ENCODE measurements at places on chromosomes 3 and 15.

DNA sequence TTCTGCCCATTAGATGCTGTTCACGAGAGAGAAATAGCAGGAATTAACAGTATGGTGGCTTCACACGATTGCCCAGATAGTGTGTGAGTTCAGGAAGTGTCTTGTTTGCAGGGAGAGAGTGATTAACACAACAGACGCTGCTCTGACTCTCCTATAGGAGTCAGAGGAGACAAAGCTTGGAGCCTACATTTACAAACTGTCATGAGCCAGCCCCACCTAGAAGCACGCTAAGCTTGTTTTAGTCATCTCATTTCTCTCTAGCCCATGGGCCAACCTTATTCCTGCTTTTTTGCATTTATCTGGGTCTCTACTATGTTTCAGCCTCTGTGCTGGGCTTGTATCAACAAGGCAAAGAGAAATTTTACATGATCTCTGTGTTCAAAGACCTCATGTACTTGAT is 128.3 kb upstream of the BFSP2 start:
- no peak for DNase-seq

GRCh38 chr15:41215708-41216107 is 14.8 kb downstream of the EXD1 start:
- DNase-seq: no peak

GRCh38 chr3:132255041-132255745 is 62.0 kb upstream of the ACP3 start:
- DNase-seq: no peak

DNA sequence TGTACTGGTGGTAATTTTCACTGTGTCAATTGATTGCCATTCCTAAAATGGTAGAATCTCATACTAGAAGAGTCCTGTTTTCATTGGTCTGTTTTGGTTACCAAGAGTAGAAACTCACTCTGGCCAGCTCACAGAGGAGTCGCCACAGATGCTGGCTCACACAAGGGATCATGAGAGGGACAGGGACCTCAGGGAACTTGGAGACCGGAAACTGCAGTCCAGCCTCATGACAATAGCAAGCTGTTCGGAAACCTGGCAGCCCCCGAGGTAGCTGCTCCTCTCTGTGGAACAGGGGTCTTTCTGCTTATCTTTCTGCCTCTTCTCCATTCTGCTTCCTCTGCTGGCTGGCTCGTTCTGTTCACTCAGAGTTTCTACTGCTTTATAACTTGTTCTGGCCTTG is 192.9 kb downstream of the PLCL2 start:
- DNase-seq: no peak

GRCh38 chr3:156681002-156681401 is 6.6 kb downstream of the TIPARP start:
- no peak for DNase-seq

GRCh38 chr3:31247850-31248562 is 284.7 kb upstream of the STT3B start:
- DNase-seq: no peak

DNA sequence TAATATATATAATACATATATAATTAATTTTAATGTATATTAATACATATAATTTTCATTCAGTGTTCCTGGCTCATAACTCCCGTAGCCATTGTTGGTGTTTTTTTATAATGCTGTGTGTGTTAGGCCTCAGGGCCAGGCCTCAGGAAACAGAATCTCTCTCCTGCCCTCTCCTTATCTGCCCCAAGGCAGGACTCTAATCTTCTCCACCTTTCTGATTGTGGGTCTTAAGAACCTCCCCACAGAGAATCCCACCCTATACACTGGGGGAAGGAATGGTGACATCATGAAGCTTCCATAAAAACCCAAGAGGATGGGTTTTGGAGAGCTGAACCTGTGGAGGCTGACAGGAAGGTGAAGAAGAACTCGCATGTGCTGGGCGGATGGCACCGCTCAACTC is 4.0 kb upstream of the FMN1 start:
- no peak for DNase-seq

- DNase-seq: no peak
Measured at GRCh38 chr15:40951764-40952163, 1.5 kb upstream of the CHAC1 start.

DNA sequence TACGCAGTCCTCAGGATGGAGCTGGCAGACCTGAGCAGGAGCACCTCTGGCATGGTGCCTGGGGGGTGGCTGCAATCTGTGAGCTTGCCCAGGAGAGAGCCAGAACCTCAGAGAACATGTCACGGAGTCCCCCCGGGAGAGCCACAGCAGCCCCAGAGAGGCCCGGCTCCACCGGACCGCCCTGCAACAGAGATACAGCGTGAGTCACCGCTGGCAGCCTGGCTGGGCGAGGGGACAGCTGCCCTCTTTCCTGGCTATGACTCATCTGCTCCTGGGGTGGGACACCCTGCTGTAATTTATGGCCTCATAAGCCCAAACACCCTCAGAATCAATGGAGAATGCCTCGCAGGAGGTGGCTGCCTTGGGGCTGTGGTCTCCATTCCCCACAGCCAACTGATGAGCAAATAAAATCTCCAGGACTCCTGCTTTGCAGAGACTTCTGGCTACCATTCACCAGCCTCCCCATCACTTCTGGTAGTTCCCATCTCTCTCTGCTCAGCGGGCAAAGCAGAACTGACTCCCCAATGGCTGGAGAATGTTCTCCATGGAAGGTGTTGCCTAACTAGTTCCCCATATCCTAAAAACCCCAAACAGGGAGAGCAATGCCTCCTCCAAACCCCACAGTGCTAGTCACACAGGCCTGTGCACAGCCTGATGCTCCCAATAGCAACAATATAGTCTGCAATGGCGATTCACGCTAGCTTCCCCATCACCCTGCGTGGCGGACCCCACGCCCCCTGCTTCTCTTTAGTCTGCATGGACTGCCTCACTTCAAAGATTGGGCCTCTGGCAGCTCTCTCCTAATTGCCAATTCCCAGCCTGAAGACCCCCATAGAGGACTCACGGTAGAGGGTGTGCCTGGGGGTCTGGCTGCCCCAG is 21.6 kb downstream of the ACSBG1 start:
- no peak for DNase-seq

DNA sequence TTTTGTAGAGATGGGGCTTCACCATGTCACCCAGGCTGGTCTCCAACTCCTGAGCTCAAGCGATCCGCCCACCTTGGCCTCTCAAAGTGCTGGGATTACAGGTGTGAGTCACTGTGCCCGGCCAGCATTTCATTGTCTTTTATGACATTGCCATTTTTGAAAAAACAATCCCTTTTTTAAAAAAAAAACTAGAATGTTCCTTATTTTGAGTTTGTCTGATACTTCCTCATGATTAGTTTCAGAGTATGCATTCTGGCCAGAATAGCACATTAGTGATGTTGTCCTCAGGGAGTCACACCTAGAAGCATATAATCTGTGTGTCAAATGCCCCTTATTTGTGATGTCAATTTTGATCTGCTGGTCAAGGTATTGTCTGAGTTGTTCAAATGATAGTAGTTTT is 21.2 kb upstream of the NMD3 start:
- DNase-seq: no peak

GRCh38 chr3:110697961-110698360 is 373.7 kb upstream of the NECTIN3 start:
- DNase-seq: no peak

GRCh38 chr3:27699067-27699466 is 23.1 kb downstream of the EOMES start:
- DNase-seq: no peak

- no peak for DNase-seq
Measured at GRCh38 chr3:21484828-21485144, 266.2 kb downstream of the ZNF385D start.

- no peak for DNase-seq
Measured at GRCh38 chr3:56125358-56126005, 342.8 kb downstream of the ERC2 start.

GRCh38 chr3:158273656-158274055 is 163.8 kb downstream of the RSRC1 start:
- no peak for DNase-seq

GRCh38 chr3:55649554-55649953 is 162.4 kb upstream of the WNT5A start:
- no peak for DNase-seq

- DNase-seq: no peak
Measured at GRCh38 chr3:82676356-82677026, 915.0 kb upstream of the GBE1 start.

DNA sequence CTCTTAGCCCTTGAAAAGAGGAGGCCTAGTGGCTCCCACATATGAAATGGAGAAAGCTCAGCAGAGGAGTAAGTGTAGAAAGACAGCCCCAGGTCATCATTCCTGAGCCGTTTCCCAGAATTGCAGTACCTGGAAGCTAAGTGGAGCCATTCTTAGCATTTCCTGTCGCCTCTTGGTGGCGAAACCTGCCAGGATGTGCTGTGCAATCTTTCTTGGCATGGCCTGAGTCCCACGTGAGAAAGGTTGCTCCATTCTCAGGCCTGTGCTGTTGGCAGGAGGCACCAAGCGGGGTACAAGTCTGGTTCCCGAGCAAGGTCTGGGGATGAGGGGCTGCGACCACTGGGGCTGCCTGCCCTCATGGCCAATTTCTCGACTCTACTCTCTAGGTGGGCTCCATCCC is 207.2 kb upstream of the TPM1 start:
- no peak for DNase-seq

- DNase-seq: no peak
Measured at GRCh38 chr3:37308247-37308646, 133.9 kb upstream of the LRRFIP2 start.

- DNase-seq: no peak
Measured at GRCh38 chr3:10950476-10951294, 41.9 kb upstream of the SLC6A1 start.

DNA sequence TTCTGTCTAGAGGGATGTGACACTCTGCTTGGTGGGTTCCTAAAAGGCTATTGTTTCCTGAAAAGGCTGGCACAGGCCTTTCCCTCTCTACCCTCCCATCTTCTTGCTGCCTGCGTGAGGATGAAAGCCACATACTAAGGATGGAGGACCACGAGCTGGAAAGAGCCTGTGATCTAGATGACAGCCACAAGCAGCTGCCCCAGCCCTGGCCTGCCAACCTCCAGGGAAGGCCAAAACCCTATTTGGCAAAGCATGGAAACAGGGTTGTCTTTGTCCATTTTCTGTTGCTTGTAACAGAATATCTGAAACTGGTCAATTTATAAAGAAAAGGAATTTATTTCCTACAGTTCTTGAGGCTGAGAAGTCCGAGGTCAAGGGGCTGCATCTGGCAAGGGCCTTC is 144.5 kb downstream of the FBLN2 start:
- DNase-seq: no peak

- DNase-seq: no peak
Measured at GRCh38 chr15:66774001-66774814, 72.2 kb downstream of the SMAD6 start.

GRCh38 chr3:40332684-40333083 is 23.2 kb downstream of the EIF1B start:
- DNase-seq: no peak

GRCh38 chr3:44862226-44862637 is 520 bp downstream of the TMEM42 start:
- no peak for DNase-seq

DNA sequence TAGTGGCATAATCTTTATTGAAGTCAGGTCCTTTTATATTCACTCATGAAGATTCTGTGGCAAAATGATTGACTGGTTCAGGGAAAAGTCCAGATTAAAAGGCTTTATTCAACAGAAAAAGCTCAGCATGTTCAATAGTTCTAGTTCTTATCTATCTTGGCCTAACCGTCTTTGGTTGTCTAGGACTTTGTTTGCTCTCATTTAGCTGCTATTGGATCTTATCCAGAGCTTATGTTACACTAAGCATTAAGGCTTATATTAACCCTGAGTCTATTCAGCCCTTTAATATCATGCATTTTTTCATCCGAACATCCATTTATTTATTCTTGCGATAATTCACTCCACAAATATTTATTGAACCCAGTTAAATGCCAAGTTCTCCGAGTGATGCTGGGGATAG is 601.0 kb upstream of the SGO1 start:
- no peak for DNase-seq

DNA sequence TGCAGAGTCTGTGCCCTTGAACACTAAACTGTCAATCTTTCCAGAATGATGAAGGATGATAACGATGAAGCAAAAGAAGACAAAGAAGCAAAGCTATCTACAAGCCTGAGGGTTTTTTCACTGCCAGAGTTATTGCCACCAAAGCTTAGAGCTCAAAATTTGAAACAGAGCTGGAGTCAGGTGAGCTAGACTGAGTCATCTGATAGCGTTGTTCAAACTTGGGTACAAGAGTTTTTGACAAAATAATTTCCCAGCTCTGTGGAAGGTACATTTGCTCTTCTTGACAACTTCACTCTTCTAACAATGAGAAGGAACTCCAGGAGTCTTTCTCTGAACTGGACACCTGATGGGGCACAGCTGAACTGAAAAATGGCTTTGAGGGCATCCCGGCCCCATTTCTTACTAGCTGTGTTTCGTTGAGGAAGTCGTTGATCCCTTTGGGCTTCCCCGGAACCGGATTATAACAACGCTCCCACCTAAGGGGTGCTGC is 715 bp downstream of the MCCC1 start:
- DNase-seq: no peak

DNA sequence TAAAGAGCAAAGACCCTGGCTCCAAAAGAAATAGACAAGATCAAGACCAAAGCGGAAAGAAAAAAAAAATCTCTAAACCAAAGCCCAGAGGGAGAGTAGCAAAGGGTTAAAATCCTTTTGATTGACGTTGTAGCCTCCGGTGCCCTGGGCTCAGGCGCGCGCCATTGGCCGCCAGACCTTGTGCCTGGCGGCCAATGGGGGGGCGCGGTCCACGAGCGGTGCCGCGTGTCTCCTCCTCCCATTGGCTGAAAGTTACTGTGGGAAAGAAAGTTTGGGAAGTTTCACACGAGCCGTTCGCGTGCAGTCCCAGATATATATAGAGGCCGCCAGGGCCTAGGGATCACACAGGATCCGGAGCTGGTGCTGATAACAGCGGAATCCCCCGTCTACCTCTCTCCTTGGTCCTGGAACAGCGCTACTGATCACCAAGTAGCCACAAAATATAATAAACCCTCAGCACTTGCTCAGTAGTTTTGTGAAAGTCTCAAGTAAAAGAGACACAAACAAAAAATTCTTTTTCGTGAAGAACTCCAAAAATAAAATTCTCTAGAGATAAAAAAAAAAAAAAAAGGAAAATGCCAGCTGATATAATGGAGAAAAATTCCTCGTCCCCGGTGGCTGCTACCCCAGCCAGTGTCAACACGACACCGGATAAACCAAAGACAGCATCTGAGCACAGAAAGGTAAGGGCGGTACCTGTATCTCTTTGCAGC is at the start of gene HES1:
TSS of gene HES1 (plus strand) at position 343 of the 713 bp plus-strand sequence. CDS start at position 576, 233 bp downstream.
- no peak for DNase-seq

- no peak for DNase-seq
Measured at GRCh38 chr3:5262507-5262906, 75.0 kb downstream of the EDEM1 start.
